ENCODE measurements at places on chromosomes 1 and 21. TPM values are rescaled to one million over a fixed set of nuclear protein-coding genes. Genes with fewer than 3 reads are reported as not detected.

DNA sequence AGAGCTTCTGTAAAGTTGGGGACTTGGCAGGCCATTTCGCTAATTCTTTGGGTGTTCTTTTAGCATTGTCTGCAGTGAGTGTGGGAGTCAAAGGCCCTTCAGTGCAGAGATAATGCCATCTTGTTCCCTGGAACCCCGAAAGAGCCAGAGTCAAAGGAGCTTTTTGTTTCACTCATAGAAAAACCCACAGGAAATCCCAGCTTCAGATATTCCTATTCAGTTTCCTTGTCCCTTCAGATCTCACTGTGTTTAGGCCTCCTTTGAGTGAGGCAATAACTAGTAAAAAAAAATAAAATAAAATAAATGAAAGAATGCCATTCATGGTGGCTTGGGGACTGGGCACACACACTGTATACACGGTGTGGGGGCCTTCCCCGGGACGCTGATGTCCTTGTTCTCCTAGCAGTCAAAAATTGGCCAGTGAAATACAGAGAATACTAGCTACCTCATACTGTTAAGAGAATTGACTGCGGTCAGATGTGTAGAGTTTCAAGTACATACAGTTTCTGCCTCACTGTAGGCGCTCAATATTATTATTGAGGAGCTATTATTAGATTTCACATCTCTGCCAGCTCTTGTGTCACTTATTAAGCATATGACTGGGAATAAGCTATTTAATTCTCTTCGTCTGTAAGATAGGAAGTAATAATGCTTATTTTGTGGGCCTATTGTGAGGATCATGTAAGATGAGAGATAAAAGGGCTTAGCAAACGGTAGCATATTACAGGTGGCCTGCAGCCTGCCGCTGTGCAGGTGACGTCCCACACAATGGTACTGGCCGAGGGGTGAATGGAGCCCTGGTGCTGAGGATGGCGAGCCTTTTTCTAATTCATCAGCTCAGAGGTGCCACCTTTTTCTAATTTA is 16.7 kb downstream of the DISC1 start:
- H3K4me1 ChIP-seq, result no peaks in the 10 kb centered on the region
- H3K27me3 ChIP-seq, result no peaks in the 10 kb centered on the region
- DNase-seq, result no peak
- H3K4me3 ChIP-seq, result no peak overlapping the region

- H3K27ac ChIP-seq, result no peak overlapping the region
- H3K4me1 ChIP-seq, result no peaks in the 10 kb centered on the region
- no peak overlapping the region for H3K4me3 ChIP-seq
- no peaks in the 10 kb centered on the region for H3K27me3 ChIP-seq
- H3K36me3 ChIP-seq, result no peaks in the 10 kb centered on the region
- no peak for DNase-seq
Observed at GRCh38 chr1:91201176-91201575, 179.3 kb upstream of the ZNF644 start.

The OR2T33 gene
- not detected for total RNA-seq

DNA sequence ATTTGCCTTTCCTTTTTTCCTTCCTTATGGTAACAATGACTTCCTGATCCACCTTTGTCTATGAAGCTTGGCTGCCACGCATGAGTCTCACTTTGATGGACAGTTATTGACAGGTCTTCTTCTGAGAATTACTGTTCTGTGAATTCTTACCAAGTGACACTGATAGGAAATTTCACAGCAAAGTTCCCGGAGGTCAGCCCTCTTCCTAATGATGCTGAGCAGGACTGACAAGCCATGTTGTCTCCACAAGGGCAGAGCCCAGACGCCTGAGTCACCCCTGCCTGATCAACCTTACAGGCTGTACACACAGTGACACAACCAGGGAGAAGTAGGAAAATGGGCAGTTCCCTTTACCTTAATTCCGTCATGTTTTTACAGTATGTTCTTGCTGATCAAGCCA is 44.2 kb downstream of the ZC3H11B start:
- DNase-seq, result no peak
- no peak overlapping the region for H3K4me3 ChIP-seq
- H3K36me3 ChIP-seq, result no peaks in the 10 kb centered on the region
- no peak overlapping the region for H3K27ac ChIP-seq
- no peaks in the 10 kb centered on the region for H3K27me3 ChIP-seq

DNA sequence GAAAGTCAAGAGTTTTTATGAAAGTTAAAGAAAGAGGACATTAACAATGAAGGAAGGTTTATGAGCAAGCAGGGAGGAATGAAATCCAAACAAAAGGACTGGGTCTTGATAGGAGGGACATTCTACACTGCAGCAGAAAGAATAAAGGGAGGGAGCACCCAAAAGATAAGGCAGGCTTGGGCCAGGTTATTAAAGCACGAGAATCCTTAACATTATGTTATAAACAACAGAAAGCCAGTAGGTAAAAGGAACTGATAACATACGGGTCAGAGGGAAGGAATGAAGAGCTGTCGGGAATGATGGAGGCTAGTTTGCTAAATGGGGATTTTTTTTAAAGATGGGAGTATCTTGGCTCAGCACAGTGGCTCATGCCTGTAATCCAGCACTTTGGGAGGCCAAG is 19.4 kb downstream of the LPGAT1 start:
- no peaks in the 10 kb centered on the region for H3K36me3 ChIP-seq
- H3K27ac ChIP-seq, result no peak overlapping the region

All from uterus (tissue), 4 donors.